ENCODE measurements at places on chromosomes 3 and 15.

- no peak for DNase-seq
These were observed at the start of gene CDHR4 for GRCh38 chr3:49799761-49800160. CDHR4 (minus strand) TSS chr3:49799873; CDS start chr3:49799812, 61 bp downstream.

GRCh38 chr3:1700650-1701049, 398.0 kb upstream of the CNTN4 start:
- DNase-seq, result no peak

GRCh38 chr3:9224490-9224889, 25.0 kb downstream of the SRGAP3 start:
- DNase-seq, result no peak

DNA sequence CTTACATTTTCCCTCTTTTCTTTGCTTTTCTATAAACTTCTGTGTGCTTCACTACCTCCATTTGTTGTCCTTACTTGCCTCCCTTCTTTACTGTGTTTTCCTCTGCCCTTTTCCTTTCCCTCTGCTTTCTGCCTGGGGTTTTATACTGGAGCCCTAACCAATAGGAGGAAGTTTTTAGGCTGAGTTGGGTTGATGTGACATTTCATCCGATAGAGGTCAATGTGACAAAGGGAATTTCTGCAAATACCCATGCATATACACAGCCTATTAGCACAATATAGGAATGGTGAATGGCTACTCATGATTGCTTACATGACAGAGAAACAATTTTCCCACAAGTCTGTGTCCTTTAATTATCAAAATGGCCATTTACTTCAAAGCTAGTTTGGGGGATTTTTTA, 153.0 kb upstream of the ARPP21 start:
- DNase-seq, result no peak

- no peak for DNase-seq
These were observed 3.3 kb downstream of the PLA2G4F start for GRCh38 chr15:42152921-42153698.

DNA sequence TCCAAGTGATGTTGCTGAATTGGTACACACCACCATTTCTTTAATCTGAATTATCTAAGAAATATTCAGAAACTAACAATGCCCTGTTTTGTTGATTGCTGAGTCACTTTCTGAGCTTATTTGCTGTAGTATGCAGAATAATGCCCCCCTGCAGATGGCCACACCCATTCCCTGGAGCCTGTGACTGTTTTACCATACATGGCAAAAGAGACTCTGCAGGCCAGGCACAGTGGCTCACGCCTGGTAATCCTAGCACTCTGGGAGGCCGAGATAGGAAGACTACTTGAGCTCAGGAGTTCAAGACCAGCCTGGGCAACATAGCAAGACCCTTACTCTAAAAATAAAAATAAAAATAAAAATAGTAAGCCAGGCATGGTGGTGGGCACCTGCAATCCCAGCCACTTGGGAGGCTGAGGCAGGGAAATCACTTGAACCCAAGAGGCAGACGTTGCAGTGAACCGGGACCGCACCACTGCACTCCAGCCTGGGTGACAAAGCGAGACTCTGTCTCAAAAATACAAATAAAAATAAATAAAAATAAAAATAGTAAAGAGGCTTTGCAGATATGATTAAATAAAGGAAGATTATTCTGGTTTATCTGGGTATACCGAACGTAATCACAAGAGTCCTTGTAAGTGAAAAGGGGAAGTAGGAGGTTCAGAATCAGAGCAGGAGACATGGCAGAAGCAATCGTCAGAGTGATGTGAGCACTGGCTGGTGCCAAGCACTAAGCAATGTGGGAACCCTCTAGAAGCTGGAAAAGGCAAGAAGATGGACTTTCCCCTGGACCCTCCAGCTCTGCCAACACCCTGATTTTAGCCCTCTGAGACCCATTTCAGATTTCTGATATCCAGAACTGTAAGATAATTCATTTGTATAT, 19.0 kb downstream of the PCYT1A start:
- DNase-seq, result no peak

- DNase-seq, result no peak
These were observed 92.2 kb downstream of the CMSS1 start for GRCh38 chr3:99909714-99910495.

GRCh38 chr15:89406940-89407607, 72.5 kb upstream of the POLG start:
- DNase-seq, result no peak

DNA sequence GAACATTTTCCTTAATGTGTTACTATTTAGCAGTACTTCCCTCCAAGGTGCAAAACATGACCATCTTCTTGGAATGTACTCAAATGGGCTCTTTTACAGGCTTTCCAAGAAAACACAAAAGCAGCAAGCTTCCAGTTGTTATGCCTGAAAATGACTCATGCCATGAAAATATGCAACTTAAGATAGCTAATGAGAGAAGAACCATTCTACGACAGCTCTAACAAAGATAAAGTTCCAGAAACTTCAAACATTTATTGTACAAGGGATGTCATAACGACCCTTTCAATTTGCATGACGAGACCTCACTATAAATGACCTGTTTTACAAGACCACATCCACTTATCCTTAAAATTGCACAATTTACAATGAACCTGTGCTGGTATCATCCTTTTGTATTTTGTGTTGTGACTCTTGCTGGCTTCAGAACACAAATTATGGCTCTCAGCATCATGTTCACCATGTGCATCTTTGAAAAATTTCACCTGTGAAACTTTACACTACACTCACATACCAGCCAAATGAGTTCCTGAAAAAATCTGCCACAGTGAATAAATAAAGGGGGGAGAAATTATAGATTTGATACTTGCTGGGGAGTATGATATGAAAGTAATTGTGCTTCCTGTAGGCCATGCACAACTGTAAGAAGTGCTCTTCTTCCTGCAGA, 433.7 kb downstream of the MAGI1 start:
- no peak for DNase-seq

DNA sequence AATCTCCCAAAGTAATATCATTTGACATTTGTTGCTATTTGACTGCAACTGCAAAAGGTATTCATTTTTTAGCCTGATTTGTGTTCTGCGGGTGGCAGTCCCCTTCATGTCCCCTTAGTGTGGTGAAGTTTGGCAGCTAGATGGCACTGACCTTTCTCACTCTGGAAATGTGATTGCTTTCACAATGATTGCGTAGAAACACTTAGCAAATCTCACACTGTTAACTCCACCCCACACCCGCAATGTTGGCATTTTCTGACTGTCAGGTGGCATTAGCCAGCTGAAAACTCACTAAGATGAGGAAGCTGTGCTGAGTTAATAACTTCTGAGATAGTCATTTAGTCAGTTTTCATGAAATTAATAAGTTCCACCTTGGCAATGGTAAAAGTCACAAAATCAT, 76.9 kb downstream of the TRIM69 start:
- no peak for DNase-seq

- no peak for DNase-seq
These were observed 39.7 kb downstream of the DIPK2A start for GRCh38 chr3:144011251-144011799.

- peak; percentile 80 for DNase-seq
These were observed at the start of gene RFC4 for GRCh38 chr3:186806089-186807055. RFC4 (minus strand) TSS chr3:186806482; CDS start chr3:186804713, 1,769 bp downstream.

- DNase-seq, result no peak
These were observed 6.5 kb downstream of the GCSAM start for GRCh38 chr3:112126511-112126911.

- DNase-seq, result no peak
These were observed 61.5 kb downstream of the SEMA5B start for GRCh38 chr3:122966045-122966444.

GRCh38 chr3:150370122-150370602, 37.9 kb upstream of the TSC22D2 start:
- no peak for DNase-seq

DNA sequence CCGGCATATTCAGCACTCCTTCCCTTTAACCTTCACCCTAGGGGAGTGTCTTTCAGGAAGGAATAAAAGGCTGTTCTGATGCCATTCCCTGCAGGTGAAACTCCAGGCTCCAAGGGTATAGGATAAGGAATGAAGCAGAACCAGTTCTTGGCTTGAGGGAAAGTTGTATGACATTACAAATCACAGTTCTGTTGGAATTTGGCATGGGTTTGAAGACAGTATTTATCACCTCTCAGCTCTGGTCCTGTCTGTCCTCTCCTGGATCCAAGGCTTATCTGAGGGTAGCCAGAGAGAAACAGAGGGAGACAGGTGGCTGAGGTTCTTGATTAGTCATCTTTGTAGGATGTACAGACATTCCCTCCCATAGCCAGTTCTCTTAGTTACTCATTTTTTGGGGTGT, 37.1 kb downstream of the RAB11A start:
- no peak for DNase-seq

- no peak for DNase-seq
These were observed 152.4 kb upstream of the DPH6 start for GRCh38 chr15:35698331-35698730.

GRCh38 chr15:31280046-31280830, 46.4 kb upstream of the KLF13 start:
- DNase-seq, result peak; percentile 90

- no peak for DNase-seq
These were observed 552.3 kb downstream of the NAALADL2 start for GRCh38 chr3:175411405-175411804.

Measured in nucleus accumbens (tissue), 56 donors.